Stimulated activated CD8-positive, alpha-beta memory T cell treated with anti-CD3 and anti-CD28 coated beads, Interleukin-15, amount 100 ng/mL, for 1 hour (primary cell): ENCODE measurements at places on chromosomes 7 and 10.

GRCh38 chr7:4256286-4256685 lies 425.8 kb upstream of the FOXK1 start:
- DNase-seq, result no peak

- no peak for DNase-seq
Observed at GRCh38 chr7:6241607-6241973, 30.8 kb downstream of the CYTH3 start.

DNA sequence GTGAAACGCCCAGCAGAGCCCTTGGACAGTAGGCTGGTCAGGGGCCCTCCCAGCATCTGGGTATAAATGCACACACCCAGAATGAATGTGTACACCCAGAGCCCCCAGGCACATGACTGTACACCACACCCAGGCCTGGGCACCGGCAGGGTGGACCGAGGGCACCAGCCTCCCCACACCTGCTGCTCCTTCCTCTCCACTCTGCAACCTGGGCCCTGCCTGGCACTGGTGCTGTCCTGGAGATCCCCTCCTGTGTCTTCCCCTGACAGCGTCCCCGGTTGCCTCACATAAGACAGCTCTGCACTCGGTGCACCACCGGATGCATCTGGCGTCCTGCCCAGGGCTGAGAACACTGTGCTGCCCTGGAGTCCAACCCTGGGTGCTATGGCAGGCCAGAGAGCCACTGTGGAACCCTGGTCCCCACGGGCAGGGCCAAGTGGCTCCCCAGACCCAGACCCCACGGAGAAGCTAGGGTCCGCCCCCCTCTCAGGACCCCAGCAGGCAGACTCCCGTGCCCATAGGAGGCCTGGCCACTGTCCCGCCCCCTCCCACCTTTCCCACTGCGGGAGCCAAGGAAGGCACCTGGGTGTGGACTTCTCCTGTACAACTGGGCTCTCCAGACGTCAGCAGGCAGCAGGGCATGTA lies 6.6 kb downstream of the RASGEF1A start:
- DNase-seq, result no peak

DNA sequence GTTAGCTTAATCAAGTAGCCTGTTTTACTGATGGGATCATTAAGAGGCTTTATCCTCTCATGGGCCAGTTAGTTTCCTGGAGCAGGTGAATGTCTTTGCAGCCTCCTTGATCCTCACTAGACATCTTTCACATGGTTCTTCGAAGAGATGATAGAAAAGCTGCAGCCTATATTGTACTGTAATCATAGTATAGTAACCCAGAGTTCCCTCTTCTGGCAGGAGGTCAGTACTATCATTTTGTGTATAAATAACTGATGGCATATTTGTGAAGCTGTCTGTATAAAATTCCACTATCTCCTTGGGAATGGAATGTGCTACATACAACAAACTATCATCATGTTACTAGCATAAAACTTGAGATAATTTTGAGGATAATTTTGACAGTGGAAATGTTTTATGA lies 123.8 kb upstream of the PRPS1L1 start:
- DNase-seq, result no peak

DNA sequence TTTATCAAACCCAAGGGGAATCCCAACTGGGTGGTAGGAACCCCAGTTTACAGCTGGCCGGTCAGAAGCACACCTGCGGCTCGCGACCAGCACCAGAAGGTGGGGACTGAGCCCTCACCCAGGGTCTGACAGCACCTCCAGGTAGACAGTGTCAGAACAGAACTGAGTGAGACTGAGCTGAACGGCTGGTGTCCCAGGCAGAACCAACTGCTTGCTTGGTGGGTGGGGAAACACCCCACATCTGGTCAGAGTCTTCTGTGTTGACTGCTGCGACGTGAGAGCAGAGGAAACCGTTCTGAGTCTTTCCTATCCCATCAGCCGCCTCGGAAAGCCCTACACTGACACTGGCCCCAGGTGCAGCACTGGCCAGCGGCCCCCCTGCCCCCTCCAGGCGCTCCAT lies 160.7 kb downstream of the MAD1L1 start:
- no peak for DNase-seq

DNA sequence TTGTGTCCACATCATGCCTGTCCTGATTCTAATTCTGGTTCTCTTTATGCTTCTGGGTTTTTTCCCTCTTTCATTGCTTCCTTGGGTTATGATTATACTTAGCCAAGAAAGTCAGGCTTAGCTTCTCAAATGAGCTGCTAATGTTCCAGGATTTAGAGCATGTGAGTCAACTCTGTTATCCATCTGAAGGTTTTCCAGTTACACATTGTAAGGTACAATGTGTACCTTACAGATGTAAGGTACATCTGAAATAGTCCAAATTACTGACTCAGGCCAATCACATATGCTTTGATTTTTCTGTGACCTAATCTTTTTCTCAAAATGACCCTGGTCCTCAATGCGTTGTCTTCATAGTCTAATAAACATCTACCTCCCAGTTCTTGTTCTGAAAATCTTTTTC lies 13.3 kb upstream of the MIOS start:
- DNase-seq, result no peak

GRCh38 chr7:25707768-25708620 lies 444.0 kb upstream of the NFE2L3 start:
- no peak for DNase-seq

GRCh38 chr7:55065511-55066229 lies 46.9 kb downstream of the EGFR start:
- DNase-seq, result no peak

DNA sequence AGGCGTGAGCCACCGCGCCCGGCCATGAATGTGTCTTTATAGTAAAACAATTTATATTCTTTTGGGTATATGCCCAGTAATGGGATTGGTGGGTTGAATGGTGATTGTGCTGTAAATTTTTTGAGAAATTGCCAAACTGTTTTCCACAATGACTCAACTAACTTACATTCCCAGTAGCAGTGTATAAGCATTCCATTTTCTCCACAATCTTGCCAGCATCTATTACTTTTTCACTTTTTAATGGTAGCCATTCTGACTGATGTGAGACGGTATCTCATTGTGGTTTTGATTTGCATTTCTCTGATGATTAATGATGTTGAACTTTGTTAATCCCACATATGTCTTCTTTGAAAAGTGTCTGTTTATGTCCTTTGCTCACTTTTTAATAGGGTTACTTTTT lies 1187.9 kb downstream of the XPNPEP1 start:
- DNase-seq, result no peak

DNA sequence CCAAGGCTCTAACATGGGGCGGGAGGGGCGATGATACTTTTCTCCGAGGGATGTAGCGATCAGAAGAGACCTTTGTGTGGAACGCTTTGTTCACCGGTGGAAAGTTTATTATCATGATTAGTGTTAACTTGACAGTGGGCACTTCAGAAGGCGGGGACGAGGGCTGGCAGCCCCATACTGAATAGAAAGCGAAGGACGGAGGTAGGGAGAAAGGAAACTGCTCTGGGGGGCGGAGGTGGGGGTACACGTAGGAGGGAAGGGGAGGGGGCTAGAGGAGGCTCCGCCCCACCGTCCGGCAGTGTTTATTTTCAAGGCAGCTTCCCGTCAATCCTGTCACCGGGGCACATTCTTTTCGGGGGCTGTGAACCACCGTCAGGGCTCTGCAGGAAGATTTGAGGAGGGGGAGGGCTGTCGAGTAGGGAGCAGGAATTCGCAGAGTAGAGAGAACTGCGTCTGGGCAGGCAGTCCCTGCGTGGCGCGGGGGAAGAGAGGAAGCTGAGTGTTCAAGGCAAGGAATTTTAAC lies 9.4 kb upstream of the NKX2-3 start:
- DNase-seq, result no peak

GRCh38 chr7:100891568-100892247 lies 2.2 kb upstream of the UFSP1 start:
- DNase-seq, result no peak

DNA sequence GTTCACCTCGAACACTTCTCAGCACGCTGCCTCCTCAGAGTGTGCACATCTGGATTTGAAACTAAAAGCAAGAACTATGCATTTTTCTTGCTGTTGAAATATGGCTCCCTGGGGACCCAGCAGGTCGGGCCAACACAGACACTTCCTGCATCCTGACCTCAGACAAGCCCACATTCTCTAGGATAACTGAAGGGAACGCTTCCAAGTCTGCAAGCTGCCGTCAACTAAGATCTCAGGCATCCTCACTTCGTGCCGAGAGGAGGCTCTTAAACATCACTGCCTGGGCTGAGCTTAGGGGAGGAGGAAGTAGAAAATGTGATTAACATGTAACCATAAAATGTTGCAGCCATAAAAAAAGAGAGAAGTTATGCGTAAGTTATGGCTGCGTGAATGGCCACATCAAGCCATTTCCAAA lies 65.5 kb downstream of the PYROXD2 start:
- DNase-seq, result no peak

DNA sequence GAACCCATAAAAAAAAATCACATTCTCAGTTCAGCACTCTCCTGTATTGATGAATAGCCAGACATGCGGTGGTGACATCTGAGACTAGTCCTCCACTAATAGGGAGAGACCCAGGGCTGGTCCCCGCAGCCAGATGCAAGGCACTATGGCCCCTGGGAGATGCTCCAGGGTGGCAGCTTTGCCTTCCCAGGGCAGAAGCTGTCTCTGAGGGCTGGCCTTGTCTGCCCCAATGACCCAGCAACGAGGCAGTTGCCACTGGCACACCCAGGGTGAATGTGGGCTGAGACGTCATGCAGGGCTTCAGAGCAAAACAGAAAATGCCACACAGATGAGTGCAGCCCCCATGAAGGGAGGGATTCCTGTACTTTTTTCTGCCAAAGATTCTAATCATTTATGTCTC lies 50.1 kb upstream of the GDF10 start:
- DNase-seq, result no peak

- DNase-seq, result no peak
Observed at GRCh38 chr10:118626953-118627352, 31.5 kb upstream of the PRLHR start.

- no peak for DNase-seq
Observed at GRCh38 chr10:79066411-79067240, 2.1 kb upstream of the ZMIZ1 start.

- no peak for DNase-seq
Observed at GRCh38 chr10:128854963-128855362, 612.1 kb upstream of the MGMT start.

GRCh38 chr7:1387261-1387660 lies 72.0 kb downstream of the MICALL2 start:
- DNase-seq, result no peak

- no peak for DNase-seq
Observed at GRCh38 chr7:111011520-111011919, 79.4 kb upstream of the LRRN3 start.

DNA sequence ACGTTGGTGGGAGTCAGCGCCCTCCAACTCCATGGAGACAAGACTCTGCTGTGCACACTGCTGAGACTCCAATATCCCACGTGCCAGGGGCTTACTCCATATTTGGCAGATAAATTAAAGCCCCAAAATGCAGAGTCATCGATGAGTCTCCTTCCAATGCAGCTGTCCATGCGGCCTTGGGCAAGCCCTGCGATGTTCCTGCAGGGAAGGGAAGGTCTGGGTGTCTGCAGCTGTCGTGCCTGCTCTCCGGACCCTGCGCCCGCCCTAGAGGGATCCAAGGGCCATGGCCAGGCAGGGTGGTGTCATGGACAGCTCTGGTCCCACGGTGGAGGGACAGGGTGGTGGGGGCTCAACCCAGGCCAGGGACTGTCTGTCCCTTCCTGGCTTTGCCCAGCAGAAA lies 185.2 kb downstream of the PTPRN2 start:
- DNase-seq, result no peak

GRCh38 chr10:106935978-106936451 lies 228.5 kb downstream of the SORCS1 start:
- no peak for DNase-seq

DNA sequence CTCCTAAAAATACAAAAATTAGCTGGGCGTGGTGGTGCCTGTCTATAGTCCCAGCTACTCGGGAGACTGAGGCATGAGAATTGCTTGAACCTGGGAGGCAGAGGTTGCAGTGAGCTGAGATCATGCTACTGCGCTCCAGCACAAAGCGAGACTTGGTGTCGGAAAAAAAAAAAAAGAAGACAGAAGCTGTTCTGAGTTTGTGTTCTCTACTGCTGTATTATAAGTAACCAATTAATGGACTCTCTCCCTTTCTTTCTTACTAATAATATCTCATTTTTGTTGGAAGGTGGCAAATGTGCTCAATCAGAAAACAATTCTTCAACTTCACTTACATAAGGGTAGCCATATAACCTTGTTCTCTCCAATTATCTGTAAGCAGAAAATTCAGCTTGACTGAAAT lies 7.4 kb downstream of the NT5C3A start:
- DNase-seq, result no peak

DNA sequence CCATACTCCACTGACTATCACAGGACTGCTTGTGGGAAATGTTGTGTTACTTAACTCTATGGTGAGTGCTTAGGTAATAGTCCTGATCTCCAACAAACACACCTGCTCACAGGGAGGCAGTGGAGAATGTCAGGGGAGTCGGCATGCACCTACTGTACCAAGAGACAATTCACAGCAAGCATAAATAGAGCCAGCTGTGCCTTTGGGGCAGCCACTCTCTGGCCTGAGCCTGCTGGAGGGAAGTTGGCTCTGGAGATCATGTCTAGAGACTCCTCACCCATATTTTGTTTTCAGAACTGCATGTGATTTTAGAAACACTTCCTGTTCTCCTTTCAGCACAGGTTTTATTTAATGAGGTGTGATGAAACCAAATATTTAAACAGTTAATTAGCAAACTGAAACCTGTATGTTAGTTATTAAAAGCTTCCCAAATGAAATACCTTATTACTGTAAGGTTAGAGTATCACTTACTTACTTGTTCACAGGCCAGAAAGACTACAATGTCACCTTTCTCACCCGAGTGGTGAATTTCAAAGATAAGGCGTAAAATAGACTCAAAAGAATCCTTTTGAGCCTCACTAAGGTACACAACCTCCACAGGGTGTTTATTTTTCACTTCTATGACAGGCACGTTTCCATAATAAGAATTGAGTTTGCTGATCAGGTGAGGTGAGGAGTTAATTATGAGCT lies 21.8 kb downstream of the DHX32 start:
- no peak for DNase-seq

- no peak for DNase-seq
Observed at GRCh38 chr10:31036209-31036608, 4.5 kb upstream of the ZNF438 start.

GRCh38 chr10:132965411-132966057 lies 23.2 kb upstream of the CFAP46 start:
- DNase-seq, result no peak

GRCh38 chr10:3494131-3494837 lies 290.7 kb downstream of the KLF6 start:
- DNase-seq, result no peak

DNA sequence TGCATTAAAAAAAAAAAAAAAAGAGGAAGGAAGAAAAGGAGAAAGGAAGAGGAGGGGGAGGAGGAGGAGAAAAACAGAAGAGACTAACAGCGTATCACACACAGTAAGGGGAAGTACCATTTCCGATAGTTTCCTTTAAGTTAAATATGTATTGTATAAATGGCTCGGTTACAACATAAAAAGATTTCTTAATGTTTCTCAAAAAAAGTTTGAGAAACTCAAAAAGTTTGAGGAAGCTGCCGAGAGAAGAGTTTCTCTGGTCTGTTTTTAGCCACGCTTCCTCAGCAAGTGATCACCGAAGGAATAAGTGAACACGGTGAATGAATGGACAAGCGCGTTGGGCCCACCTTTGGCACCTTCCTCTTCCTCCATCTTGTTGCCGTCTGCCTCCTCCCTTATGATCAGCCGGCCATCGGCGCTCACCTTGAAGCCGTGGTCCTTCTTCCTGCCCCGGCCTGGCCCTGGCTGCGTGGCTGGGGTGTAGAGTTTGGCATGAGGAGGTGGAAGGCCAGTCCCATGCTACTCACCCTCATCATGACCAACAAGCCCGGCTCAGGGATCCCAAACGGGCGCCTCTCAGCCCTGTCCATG lies 31.3 kb upstream of the FRAT2 start:
- DNase-seq, result no peak
